NAMALWA (cell line): ENCODE measurements at places on chromosomes 2 and 18.

DNA sequence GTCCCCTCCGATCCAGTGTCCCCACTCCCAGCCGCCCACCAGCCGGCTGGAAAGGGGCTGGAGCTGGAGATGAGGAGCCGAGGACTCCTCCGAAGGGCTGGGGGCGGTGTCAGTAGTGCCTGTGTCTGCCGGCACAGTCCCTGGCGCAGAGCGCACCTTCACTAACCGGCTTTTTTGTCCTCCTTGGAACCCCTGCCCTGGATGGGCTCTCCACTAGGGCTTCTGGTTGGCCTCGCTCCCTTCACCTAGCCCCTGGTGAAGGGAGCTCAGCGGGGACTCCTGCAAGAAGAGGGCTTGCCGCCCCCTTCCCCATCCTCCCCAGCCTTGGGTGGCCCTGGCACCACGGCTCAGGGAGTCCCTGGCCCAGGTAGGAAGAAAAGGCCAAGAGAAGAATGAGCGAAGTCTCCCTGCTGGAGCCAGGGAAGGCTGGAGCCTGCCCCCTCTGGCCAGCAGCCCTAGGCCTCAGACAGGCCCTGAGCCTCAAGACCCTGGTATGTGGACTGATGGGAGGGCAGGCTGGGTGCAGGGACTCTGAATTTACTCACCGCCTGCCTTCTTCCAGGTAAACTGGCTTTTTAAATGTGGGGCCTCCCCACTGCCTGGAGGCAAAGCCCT lies 570 bp upstream of the ECEL1 start:
- DNase-seq = no peak

DNA sequence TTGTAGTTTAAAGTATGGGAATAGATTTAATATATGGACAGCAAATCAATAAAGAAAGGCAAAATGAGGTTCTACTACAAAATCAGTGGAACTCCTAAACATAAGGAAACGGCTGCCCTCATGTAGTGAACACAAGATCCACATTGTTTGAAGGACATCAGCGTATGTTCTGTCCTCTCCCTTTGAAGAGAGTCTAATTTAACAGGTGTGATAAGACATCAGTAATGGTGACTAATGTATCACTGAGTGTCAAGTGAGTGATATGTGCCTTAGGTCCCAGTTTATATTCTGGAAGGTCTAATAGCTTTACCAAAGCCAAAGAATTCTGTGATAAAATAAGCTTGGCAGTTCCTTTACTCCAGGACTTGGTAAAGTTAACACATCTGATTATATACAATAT lies 248.7 kb downstream of the PTPRM start:
- no peak for DNase-seq

- DNase-seq = no peak
Measured at GRCh38 chr2:11996618-11997017, 250.2 kb downstream of the LPIN1 start.

GRCh38 chr2:114160263-114160981 lies 270.5 kb downstream of the ACTR3 start:
- DNase-seq = no peak

- DNase-seq = no peak
Measured at GRCh38 chr2:45974056-45974455, 322.6 kb downstream of the PRKCE start.

DNA sequence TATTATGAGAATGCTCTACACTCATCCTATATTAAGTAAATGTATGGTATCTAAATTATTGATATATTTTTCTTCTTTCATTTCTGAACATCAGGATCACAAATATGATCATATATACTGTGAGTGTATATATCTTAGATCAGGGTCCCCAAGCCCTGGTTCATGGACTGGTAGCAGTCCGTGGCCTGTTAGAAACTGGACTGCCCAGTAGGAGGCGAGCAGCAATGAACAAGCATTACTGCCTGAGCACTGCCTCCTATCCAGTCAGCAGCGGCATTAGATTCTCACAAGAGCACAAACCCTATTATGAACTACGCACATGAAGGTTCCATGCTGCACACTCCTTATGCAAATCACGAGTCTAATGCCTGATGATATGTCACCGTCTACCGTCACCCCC lies 1247.1 kb upstream of the NXPH2 start:
- DNase-seq = no peak

DNA sequence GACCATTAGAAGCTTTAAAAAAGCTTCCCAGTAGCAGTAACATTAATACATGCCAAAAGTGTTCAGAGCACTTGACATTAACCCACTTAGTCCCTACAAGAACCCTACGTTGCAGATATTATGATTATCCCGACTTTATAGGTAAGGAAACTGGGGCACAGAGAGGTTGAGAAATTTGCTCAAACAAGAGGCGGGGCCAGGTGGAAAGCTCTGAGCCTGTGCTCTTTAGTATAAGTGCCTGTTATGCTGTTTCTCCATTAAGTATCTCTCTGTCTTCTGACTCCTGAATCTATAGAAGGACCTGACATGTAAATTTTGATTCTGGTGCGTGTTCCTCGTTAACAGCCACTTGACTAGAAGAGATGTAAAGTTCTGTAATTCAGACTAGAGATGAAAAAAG lies 139.8 kb downstream of the RBMS1 start:
- DNase-seq = no peak

DNA sequence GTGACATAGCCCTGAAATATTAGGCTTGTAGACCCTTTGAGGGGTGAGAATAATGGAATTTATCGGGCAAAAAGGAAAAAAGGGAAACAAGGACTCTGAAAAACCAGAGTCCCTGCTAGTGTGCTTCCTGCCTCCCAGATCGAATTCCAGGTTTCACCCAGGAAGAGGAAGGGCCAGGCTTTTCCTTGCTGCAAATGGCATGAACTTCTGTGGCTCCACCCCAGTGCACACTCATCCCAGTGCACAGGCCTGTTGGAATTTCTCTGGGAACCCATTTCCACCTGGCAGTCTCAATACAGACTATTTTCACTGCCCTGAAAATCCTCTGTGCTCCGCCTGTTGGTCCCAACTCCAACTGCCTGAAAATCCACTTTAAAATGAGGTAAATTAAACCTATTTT lies 29.9 kb downstream of the C18orf54 start:
- no peak for DNase-seq

GRCh38 chr2:181466661-181467576 lies 9.7 kb downstream of the ITGA4 start:
- DNase-seq = peak; percentile 81

GRCh38 chr2:152532241-152532640 lies 185.0 kb downstream of the PRPF40A start:
- no peak for DNase-seq

DNA sequence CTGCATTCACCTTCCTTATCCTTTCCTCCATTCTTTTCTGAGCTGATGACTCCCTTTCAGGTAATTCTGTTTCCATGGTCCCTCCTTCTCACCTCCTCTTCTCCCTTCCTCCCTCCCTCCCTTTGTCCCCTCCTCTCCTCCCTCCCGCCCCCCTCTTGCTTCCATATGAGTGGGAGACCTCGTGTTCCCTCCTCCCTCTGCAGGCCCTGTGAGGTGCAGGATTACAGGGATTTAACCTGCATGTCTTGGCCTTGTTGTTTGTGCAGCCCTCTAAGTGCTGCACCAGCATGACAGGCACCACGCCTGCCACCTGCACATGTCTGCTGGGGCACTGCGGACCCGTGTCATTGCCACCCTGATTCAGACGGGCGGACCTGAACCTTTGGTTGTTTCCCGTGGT lies 103.1 kb downstream of the SNTG2 start:
- no peak for DNase-seq

- DNase-seq = no peak
Measured at GRCh38 chr18:42821492-42821891, 294.0 kb downstream of the RIT2 start.

GRCh38 chr2:72004201-72004915 lies 143.3 kb downstream of the CYP26B1 start:
- DNase-seq = no peak

GRCh38 chr2:139156730-139157129 lies 376.5 kb upstream of the NXPH2 start:
- no peak for DNase-seq

GRCh38 chr2:9057939-9058761 lies 54.7 kb upstream of the MBOAT2 start:
- no peak for DNase-seq

DNA sequence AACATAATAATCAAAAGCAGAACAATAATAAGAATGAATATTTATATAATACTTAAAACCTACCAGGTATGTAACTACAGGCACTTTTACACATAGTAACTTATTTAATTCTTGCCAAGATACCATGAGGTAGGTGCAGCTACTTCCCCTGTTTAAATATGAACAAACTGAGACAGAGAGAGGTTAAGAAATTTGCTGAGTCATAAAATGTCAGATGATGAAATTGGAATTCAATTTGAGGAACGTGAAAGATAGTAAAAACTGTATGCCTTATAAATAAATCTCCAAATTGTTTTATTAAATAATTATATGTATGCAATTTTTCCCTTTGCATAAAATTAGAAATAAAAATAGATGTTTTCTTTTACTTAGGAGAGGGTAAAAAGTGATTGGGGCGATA lies 1103.3 kb upstream of the NRXN1 start:
- DNase-seq = no peak

GRCh38 chr2:56871644-56872043 lies 687.9 kb downstream of the CCDC85A start:
- no peak for DNase-seq

- no peak for DNase-seq
Measured at GRCh38 chr2:73868204-73868978, 24.4 kb upstream of the ACTG2 start.

- no peak for DNase-seq
Measured at GRCh38 chr2:207184768-207185167, 19.0 kb upstream of the KLF7 start.

- peak; percentile 8 for DNase-seq
Measured at GRCh38 chr2:44360749-44361329, 455 bp downstream of the PREPL start.

DNA sequence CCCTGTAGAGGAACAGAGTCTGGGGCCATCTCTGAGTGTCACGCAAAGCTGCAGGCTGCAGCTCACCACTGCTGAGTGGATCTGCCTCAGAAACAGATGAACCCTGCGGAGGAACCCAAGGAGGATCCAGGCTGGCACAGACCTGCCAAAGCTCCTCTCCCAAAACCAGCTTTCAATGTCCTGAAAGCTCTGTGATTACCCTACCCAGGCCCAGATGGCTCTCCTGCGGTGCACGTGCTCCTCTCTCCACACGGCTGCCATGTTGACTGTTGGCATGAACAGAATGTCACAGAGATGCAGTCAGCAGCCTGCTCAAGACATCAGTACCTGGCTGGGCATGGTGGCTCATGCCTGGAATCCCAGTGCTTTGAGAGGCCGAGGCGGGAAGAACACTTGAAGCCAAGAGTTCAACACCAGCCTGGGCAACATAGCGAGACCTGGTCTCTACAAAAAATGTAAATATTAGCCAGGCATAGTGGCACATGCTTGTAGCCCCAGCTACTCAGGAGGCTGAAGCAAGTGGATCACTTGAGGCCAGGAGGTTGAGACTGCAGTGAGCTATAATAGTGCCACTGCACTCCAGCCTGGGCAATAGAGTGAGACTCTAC lies 216.8 kb downstream of the MGAT5 start:
- no peak for DNase-seq

- no peak for DNase-seq
Measured at GRCh38 chr2:107681936-107682335, 144.8 kb upstream of the RGPD4 start.

GRCh38 chr2:23904692-23905091 lies 22.2 kb downstream of the ATAD2B start:
- DNase-seq = no peak

GRCh38 chr2:204909791-204910190 lies 364.5 kb downstream of the PARD3B start:
- no peak for DNase-seq

DNA sequence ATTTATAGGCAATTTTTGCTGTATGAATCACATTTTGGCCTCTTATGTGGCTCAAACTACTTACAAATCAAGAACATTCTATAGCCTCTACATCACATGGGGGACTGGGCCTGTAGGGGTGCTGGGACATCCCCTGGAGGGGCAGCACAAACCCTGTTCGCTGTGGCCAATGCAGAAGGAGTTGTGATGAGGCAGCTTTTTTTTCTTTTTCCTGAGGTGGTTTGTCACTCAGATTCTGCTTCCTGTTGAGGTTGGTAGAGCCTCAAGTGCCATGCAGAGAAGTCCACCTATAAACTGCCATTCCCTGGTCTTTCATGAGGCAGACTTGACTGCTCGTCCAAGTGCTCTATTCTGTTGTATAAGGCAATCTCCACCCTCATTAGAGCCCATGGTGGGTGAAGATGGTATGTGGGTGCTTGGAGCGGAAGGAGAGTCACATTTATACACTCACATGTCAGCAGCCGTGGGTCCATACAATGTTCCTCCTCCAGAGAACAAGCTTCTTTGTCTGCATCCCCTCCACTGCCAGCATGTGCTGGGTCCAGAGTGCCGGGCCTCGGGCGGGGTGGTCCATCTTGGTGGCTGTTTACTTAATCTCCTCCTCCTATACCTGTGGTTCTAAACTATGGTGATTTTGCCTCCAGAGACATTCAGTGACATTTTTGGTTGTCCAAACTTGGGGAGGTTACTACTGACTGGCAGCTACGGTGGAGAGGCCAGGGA lies 120.3 kb downstream of the ACOXL start:
- no peak for DNase-seq
